ENCODE measurements at places on chromosomes 3 and 15.

DNA sequence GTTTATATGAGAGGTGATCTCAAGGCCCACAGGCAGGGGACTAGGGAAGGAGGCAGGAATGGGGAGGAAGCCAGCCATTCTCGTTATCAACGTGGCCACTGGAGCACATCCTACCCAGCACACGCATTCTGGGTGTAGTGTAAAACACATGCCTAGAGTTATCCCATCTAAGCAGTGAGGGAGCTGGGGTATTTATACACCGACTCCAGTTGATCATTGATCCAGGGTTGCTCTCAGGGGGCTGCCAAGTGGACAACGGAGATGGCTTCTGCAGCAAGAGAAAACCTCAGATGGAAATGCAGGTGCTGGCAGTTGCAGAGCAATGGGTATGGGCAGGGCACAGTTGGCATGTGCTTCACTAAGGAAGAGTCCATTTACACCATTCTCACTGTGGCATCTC, 30.4 kb upstream of the SYNM start:
- no peak for DNase-seq

GRCh38 chr3:124582621-124583395, 147.4 kb upstream of the UMPS start:
- no peak for DNase-seq

- no peak for DNase-seq
Measured at GRCh38 chr3:187942658-187943241, 197.5 kb upstream of the BCL6 start.

GRCh38 chr3:71684757-71685386, 40.3 kb downstream of the EIF4E3 start:
- no peak for DNase-seq

GRCh38 chr3:94548581-94549316, 485.9 kb downstream of the NSUN3 start:
- no peak for DNase-seq
